ENCODE measurements at places on chromosomes 4 and X.

DNA sequence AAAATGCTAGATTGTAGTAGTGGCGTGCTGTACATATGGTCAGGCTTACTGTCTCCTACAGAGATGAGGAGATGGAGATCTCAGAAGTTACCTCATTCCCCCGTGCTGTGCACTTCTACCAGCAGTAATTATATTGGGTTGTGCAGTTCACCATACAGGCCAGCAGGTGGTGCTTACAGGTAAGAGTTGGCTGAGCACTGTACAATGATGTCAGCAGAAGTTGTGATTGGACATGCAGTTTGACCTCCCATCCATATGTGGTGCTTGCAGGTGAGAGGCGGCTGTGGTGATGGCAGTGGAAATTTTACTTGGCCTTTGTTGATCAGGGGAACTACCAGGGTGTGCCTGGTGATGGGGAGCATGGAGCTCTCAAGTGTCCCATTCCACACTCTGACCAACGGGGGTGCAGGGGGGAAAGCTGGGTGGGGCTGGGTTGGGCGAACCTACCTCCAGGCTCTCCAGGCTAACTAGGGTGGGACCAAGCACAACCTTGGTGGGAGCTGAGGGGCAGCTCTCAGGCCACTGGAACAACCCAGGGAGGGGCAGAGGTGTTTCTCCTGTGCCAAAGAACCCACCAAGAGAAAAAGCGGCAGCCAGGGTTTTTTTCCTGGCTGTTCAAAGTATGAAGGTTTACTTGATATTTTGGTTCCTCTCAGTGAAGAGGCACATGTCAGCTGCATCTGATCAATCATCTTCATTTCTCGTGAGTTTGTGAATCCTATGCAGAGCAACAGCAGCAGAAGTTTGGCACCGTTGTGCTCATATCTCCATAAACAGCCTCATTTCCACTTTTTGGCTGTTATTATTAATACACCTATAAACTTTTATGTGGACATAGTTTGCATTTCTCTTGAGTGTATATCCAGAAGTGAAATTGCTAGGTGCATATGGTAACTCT is 73.8 kb upstream of the FREM3 start:
- no peak for DNase-seq

DNA sequence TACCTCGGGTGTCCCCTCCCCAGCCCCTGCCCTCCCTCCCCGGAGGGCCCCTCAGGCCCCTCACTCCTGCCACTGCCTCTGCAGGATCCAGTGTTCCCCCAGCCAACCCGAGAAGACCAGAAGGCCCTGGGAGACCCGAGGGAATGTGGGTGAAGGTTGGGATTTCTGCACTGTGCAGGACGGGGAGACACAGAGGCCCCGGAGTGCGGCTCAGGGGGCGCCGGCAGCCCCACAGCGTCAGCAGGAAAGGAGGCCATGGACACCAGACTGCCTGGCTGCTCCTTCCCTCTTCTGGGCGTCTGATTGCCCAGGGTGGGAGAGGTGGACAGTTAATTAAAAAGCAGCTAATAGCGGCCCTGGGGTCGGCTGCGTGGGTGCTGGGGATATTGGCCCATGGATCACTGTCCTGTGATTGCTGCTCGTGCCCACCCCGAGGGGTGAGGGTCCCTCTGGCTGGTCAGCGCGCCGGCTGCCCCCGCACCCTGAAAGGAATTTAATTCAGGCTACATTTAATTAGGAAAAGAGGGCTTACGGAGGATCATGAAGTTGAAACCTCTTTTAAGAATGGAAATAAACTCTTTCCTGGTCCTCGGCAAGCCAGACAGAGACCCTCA is 57.8 kb upstream of the NKX1-1 start:
- no peak for DNase-seq

- DNase-seq = no peak
Observed at GRCh38 chr4:40199999-40200874, 3.4 kb downstream of the RHOH start.

DNA sequence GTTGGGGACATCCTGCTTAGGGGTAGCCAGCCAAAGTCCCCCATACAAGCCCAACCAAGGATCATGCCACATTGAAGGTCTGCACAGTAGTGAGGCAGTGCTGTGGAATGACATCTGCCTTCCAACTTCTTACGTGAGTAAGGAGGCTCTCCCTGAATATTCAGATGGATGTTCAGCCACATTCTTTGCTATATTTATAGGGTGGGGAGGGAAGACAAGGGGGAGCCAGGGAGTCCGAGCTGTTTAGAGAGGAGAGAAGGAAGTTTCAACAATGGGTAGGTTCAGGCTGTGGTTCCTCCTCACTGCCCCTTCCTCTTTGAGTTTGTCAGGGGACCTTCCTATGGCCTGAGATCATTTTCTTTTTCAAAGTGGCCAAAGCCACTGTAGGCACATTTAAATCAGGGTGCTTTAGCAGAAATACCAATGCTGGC is 29.8 kb downstream of the MSN start:
- no peak for DNase-seq

DNA sequence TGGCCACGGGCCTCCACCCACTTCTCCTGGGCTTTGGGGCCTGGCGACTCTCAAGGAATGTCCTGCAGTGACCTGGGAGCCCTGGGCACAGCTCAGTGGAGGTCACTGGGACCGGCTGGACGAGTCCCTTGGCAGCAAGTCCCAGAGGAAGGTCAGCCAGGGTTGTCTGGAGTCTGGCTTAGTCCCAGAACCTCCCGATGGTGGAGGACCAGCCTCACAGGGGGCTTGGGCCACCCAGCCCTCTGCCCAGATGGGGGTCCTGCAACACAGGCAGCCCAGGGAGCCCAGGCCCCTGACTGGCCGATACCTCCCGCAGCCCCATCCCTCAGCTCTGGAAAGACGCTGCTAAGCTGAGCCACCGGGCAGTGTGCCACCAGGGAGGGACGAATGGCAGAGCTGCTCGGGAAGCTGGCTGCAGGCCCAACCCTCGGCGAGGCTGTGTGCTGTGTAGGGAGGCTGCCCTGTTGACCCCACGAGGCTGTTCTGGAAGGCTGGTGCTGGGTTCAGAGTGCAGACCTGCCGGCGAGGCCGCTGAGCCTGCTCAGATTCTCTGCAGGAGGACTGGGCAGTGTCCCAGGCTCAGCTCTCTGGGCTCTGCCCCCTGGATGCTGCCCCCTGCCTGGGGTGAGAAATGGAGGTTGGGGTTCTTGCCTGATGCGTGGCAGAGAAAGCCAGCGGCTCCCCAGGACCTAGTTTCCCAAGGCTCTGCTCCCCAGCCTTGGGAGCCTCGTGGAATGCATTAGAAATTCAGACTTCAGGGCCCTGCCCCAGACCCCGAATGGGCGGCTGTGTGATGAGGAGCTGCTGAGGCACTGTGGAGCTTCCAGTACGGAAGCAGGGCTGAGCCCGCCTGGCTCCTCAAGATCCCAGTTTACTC is 61.7 kb downstream of the ADRA2C start:
- peak; percentile 65 for DNase-seq

DNA sequence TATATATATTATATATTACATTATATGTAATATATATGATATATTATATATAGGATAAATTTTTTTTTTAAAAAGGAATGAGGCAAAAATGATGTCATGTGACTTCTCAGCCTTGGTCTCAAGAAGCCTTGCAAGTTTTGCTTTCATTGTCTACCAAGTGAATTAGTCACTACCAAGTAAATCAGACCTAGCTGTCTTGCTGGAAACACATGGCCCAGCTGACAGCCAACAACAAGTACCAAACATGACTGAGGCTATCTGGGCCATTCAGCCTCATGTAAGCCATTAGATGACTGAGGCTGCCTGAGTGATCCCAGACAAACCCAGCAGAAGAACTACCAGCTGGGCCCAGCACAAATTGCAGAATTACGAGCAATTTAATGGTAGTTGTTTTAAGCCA is 44.9 kb downstream of the HAND2 start:
- DNase-seq = no peak

- DNase-seq = no peak
Observed at GRCh38 chr4:25070545-25070944, 39.8 kb upstream of the LGI2 start.

GRCh38 chrX:129759576-129760061 is 20.1 kb upstream of the SASH3 start:
- DNase-seq = no peak

DNA sequence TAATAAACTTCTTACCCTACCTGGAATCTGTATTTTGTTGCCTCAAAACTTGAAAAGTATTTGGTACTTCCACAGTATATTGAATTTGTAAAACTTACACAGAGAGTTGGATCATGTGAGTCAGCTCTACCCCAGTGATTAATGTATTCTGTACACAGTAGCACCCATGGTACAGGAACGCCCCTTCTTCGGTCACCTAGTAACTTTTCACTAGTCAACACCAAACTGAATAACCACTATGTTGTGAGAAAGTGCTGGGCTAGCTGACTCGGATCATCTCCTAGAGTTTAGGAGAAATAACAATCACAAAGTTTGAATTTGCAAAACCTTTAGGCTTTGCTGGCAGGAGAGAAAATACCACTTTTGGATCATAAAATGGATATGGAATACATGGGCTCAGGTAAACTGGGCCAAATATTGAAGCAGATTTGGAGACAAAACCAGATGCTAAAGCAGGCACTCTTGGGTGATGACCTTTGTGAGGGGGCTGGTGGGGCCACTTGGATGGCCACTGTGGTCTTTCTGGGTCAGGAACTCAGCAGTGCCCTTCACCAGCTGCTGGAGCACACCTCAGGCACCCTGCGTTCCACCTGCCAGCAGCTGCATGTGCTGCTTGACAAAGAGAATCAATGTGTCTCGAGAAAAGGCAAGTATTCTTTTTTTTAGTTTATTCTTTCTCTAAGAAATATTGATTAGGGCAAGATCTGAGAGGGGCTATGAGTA is at the start of gene DTHD1:
DTHD1 (plus strand) TSS at position 233 of the 723 bp plus-strand sequence; CDS start at position 376, 143 bp downstream.
- no peak for DNase-seq

GRCh38 chrX:118588715-118589114 is 93.1 kb downstream of the DOCK11 start:
- DNase-seq = no peak

DNA sequence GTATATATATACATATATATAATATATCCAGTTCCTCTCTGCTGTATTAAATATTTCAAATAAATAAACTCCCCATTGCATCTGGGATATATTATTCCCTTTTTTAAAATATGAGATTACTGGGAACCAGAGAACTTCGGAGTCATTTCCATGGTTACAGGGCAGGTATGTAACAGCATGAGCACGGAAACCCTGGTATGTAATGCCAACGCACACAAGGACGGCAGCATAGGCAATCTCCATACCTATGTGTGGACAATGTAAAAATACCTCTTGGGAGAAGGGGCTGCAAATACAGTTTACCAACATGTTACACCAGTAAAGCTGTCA is 62.8 kb downstream of the NUDT10 start:
- DNase-seq = no peak

- DNase-seq = peak; percentile 86
Observed at GRCh38 chr4:20683766-20684165, 16.5 kb upstream of the PACRGL start.

DNA sequence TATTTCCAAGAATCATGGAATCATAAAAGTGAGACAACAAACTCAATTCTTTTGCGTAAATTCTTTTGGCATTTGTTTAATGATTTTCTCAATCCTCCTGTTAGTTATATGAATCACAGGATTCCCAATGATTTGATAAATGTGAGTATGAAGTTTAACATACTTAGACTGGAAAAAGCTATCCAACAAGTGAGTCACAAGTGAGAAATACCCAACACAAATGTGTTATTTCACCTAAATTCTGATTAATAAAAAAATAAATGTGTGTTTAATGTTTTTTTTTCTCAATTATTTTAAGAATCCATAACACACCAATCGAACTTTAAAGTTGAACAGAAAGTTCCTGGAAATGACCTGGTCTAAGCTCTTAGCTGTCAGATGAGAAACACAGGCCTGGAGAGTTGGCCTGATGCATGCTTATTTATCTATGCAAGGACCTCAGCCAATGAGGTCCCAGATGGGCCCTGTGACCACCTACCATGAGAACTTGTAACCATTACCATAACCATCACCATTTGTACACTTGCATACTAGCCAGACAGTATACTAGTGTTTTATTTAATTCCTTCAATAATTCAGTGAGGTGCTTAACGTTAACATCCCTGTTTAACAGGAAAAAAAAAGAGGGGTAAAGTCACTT is 386.7 kb downstream of the SPRY1 start:
- DNase-seq = no peak

GRCh38 chr4:143397335-143397734 is 60.7 kb downstream of the GAB1 start:
- DNase-seq = no peak

- DNase-seq = no peak
Observed at GRCh38 chr4:110122201-110122600, 76.2 kb downstream of the ELOVL6 start.

- no peak for DNase-seq
Observed at GRCh38 chr4:40311811-40312346, 23.3 kb upstream of the CHRNA9 start.

DNA sequence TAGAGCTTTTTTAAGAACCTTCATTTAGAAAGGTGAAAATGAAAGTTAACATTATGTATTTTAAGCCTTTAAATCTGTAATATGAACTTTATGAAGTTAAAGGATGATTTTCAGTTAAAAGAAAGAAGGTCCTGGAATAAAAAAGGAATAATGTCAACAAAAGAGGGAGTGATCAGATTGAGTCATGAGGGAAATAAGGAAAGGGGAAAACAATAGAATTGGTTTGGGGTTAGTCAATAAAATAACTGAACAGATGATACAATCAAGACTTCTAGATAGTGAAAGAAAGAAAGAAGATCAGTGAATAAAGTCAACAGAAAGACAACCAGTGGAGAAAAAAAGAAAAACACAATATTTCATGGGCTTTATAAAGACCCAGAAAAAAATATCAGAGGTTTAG is 291.6 kb upstream of the ARSJ start:
- no peak for DNase-seq

- no peak for DNase-seq
Observed at GRCh38 chrX:37347420-37347819, 1.7 kb upstream of the PRRG1 start.

DNA sequence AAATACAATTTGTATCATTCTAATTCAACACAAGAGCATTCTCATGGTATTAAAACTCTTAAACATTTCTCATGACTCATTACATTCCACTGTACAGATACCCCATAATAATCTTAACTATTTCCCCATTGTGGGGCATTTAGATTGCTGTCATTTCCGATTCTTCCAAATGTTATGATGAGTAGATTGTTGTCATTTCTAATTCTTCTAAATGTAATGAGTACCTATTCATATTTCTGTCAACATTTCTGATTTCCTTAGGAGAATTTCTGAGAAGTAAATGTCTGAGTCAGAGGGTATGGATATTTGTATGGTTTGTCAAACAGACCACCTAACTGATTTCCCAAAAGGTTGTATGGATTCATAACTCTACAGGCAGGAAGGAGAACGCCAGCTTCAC is 8.3 kb downstream of the S100G start:
- no peak for DNase-seq

GRCh38 chr4:84699001-84699671 is 116.2 kb downstream of the CDS1 start:
- no peak for DNase-seq
